Epithelial cell of proximal tubule (primary cell): ENCODE measurements at places on chromosomes 5 and 9. TPM values are rescaled to one million over a fixed set of nuclear protein-coding genes. Genes with fewer than 3 reads are reported as not detected.

The CHSY3 gene
- 1.7 and 2.5 TPM in 2 replicates for total RNA-seq

DNA sequence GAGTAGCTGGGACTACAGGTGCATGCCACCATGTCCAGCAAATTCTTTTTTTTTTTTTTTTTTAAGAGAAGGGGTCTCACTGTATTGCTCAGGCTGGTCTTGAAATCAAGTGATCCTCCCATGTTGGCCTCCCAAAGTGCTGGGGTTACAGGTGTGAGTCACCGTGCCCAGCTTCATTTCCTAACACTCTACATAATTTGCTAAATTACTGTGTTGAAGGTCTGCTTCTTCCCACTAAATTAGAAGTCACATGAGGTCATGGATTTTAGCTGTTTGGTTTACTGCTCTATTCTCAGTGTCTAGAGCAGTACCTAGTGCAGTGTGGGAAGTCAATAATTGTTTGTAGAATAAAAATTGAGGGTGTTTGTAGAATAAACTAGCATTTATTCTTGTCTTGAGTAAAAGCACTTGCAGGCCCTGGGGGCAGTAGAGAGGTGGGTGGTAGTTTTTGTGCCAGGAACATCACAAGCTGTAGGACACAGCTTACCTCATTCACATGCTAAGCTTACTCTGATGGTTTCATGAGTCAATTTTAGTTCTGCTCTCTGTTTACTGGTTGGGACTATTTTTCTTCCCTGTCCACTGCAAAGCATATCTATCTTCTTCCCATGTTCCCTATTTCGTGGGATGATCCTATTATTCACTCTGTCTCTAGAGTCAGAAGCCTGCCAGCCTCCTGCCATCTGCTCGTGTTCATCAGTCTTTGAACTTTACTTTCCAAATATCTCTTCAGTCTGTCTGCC, 7.0 kb downstream of the TEX48 start:
- no peak for DNase-seq

The ZNF300 gene
- 6.3 and 10.3 TPM in 2 replicates for total RNA-seq

GRCh38 chr9:12091865-12092527, 601.2 kb upstream of the TYRP1 start:
- DNase-seq: no peak

- DNase-seq: no peak
Observed at GRCh38 chr9:135224286-135224877, 136.9 kb downstream of the OLFM1 start.

- DNase-seq: peak; percentile 76
Observed at GRCh38 chr5:7837403-7837802, 13.5 kb downstream of the CFAP90 start.

GRCh38 chr9:84404095-84404686, 63.6 kb upstream of the SLC28A3 start:
- no peak for DNase-seq

- DNase-seq: no peak
Observed at GRCh38 chr5:66454186-66455078, 141.8 kb upstream of the MAST4 start.

The PPIC gene
- 24.2 and 25.0 TPM in 2 replicates for total RNA-seq

- DNase-seq: no peak
Observed at GRCh38 chr5:124352312-124352711, 394.1 kb downstream of the ZNF608 start.

DNA sequence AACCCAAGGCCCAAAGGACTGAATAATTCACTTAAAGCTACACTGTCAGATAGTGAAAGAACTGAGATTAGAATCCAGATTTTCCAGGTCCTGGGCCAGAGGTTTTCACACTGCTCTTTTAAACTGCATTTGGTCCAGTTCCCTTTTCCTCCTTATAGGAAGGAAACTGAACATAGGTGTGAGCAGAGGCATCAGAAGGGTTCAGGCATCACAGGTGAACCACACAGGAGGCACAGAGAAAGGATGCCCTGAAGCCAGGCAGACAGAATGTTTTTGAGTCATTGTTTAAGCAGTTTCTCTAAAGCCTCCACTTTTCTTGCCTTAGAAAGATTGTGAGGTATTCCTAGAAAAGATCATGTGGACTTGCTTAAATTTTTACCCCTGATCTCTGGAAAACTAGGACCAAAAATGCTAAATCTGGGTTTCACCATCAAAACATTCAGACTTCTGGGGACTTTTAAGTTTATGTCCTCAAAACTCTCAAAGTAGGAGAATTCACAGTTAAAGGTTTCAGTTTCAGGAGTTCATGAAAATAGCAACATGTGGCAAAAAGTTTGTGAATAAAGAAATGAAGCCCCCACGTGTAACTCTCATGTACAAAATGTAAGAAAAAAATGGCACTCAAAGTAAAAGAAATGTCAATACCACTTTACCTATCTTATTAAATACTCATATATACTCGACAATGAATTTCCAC, 386.1 kb downstream of the NTRK2 start:
- no peak for DNase-seq

The SLC6A19 gene
- total RNA-seq: not detected in 2 replicates

- DNase-seq: no peak
Observed at GRCh38 chr5:132431632-132432031, 58.9 kb downstream of the IRF1 start.

The ZNF658 gene
- 1.2 and 2.0 TPM in 2 replicates for total RNA-seq

DNA sequence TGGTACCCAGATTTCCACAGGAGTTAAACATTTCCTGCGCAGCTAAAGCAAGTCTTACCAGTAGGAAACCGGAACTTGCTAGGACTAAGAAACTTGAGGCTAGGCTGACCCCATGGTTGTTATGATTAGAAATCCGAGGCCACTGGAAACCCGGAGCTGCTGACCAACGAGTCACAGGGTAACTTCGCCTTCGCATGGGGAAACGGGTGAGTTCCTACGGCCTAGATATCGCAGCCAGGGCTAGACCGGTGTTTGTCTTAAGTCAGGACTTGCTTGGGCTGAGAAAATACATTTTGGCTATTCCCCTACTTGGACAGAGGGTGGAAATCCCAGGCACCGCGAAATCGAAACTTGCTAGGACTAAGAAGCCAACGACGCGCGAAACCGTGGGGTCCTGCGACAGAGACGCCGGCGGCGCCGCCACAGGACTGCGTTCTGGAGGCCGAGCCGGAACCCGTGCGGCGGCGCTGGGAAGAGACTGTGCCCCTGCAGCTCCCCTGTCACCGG, 1.6 kb upstream of the ANXA2R start:
- no peak for DNase-seq

DNA sequence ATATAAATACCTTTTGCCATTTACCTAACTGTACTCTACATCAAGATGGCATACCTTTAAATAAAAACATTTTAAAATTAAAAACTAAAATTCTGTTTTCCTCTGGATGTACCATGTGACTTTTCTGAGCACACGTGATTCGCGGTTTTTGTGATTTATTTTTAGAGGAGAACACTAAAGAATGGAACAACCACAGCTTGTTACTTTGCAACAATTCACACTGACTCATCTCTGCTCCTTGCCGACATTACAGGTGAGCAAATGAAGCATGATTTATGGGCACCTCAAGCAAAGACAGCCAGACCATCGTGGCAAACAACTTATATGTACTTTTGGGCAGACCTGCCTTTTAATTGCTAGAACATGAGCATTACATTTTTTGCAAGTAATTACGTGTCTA, 61.3 kb downstream of the GDA start:
- no peak for DNase-seq

- no peak for DNase-seq
Observed at GRCh38 chr5:71600783-71601182, 13.6 kb downstream of the MCCC2 start.

DNA sequence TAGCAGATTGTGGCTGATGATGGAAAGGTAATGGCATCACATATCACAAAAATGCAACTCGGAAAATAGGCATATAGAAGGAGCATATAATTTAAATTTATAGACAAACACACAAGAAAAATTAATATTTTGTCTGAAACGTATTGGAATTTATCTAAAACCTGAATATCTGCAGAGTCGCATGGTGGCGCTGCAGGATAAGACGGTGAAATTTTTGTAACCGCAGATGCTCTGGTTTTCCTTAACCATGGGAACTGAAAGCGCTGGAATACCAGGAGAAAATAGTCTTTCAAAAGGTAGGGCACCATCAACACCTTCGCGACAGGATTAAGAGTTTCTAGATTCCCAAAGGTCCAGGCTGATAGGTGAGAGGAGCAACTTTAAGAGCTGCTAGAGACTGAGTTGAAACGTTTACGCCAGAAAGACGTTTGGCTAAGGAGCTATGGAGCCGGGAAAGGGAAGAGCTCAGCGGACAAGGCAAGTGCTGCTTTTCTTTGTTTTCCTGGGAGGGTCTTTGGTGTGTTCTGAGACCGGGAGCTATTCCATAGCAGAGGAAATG, 11.0 kb upstream of the PCDHB15 start:
- no peak for DNase-seq

GRCh38 chr9:77944556-77945243, 86.9 kb downstream of the GNAQ start:
- no peak for DNase-seq

The CD274 gene
- 16.1 and 22.1 TPM in 2 replicates for total RNA-seq

The C9 gene
- not detected in 2 replicates for total RNA-seq

The DMXL1 gene
- 10.6 and 11.9 TPM in 2 replicates for total RNA-seq

DNA sequence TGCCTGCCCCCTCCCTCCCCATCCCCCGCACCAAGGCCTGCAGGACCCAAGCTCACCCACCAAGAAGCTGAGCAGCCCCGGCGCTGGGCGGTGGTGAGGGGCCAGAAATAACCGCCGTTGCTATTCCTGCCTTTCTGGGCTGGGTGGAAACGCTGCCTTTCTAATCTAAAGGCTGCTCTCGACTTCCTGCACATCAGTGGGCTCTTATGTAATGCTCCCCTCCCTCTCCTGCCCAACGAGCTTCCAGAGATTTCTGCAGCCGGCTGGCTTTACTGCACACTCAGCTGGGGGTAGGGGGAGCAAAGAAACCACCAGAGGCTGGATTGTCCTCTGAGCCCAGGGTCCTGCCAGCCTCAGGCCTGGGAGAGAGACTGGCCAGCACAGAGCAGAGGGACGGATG, 6.9 kb upstream of the EGR1 start:
- DNase-seq: no peak

- no peak for DNase-seq
Observed at GRCh38 chr5:169803077-169803981, 166.3 kb downstream of the DOCK2 start.

The OR1J2 gene
- total RNA-seq: not detected in 2 replicates

The PRSS3 gene
- total RNA-seq: 2.7 and 5.7 TPM in 2 replicates
